CD4-positive, CD25-positive, alpha-beta regulatory T cell (primary cell): ENCODE measurements at places on chromosomes 5 and 9. TPM values are rescaled to one million over a fixed set of nuclear protein-coding genes. Genes with fewer than 3 reads are reported as not detected.

Gene DBH
- 0.12 TPM for total RNA-seq

Gene C9orf78
- 91.6 TPM for total RNA-seq

Gene SURF4
- 132 TPM for total RNA-seq

DNA sequence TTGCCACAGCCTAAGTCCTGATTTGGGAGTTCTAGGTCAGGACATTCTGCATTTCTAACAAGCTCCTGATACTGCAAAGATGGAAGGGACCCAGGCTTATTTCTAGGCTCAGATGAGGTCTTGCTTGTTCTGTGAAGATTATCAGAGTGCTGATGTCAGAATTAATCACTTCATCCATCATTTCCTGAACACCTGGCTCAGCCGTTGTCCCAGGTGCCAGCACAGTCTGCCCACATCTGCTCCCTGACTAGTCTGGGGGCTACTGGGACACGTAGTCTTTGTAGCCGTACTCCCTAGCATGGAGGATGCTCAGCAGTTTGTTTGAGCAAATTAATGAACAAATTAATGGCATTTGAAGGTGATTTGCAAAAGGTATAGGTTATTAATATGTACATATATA is 17.9 kb upstream of the SPINK4 start:
- no peak for DNase-seq

DNA sequence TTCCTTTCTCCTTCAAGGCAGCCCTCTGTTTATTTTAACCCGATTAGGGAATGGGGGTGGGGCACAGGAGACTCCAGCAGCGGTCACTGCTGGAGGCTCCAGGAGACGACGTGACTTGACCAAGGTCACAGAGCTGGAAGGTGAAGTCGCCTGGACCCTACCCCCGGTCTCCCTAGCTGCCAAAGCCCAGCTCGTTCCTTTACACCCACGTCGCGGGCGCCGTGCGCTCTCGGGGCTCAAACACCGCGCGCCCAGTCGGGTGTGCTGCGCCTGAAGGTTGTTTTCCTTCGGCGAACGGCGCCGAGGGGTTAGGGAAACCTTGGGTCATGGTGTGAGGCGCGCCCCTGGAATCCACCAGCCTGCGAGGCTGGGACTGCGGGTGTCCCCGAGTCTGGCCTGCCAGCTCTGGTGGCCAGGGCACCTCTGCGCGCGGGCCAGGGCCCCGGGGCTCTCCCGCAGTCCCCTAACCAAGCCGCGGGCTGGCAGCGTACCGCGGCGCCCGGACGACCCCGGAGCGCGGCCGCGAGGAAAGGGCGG is 747 bp upstream of the UNC5A start:
- no peak for DNase-seq

- no peak for DNase-seq
Measured at GRCh38 chr9:134327671-134328231, 1.5 kb downstream of the RXRA start.

- no peak for DNase-seq
Measured at GRCh38 chr9:71223953-71224538, 102.6 kb upstream of the TRPM3 start.

GRCh38 chr5:33964132-33964700 is 20.3 kb downstream of the SLC45A2 start:
- no peak for DNase-seq
